ENCODE measurements at places on chromosomes 3 and 15. TPM values are rescaled to one million over a fixed set of nuclear protein-coding genes. Genes with fewer than 3 reads are reported as not detected.

ZNF662 gene
- 0.21 TPM for total RNA-seq

- no peak for DNase-seq
These were observed 26.5 kb downstream of the TM4SF18 start for GRCh38 chr3:149306751-149307434.

DNA sequence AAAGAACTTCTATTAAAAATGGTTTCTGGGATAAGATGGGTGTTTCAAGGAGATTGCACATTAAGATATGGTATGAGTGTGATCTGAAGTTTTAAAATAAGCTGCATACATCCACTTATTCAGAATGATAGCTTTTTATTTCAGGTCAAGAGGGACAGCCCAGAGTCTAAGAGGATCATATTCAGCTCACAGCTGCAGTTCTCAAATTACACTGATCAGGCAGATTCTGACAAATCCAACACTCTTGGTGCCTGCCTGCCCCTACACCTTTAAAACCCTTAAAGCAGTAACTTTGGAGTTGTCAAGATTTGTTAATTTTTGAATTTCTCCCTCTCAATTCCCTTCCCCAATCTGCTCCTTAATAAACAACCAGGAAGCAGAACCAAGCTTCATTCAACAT is 9.1 kb upstream of the TMEM87A start:
- no peak for DNase-seq

DNA sequence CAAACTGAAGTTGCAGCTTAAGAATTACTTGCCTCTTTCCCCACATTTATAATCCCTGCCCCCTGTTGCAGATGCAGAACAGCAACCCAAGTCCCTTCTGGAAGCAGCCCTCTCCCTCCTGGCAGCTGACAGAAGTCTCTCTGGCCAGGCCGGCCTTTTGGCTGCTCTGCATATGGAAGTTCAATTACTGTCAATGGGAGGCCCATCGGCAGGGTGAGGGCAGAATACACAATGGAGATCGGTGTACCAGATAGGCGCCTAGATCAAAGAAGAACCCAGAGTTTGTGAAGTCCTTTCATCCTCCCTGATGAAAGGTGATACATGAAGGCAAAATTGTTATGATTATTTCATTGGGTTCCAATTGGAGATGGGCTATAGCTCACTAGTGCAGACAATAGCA is 327.9 kb upstream of the CTNNB1 start:
- no peak for DNase-seq

SLC15A2 gene
- total RNA-seq: 3.5 TPM

- DNase-seq: no peak
These were observed 227.2 kb upstream of the GPR149 start for GRCh38 chr3:154657218-154657617.

LRRC2 gene
- total RNA-seq: not detected

- DNase-seq: no peak
These were observed 52.5 kb upstream of the RPL32 start for GRCh38 chr3:12893852-12894251.

CFAP92 gene
- 0.37 TPM for total RNA-seq

NCBP2 gene
- 83.9 TPM for total RNA-seq

FOXL2 gene
- total RNA-seq: not detected

DNA sequence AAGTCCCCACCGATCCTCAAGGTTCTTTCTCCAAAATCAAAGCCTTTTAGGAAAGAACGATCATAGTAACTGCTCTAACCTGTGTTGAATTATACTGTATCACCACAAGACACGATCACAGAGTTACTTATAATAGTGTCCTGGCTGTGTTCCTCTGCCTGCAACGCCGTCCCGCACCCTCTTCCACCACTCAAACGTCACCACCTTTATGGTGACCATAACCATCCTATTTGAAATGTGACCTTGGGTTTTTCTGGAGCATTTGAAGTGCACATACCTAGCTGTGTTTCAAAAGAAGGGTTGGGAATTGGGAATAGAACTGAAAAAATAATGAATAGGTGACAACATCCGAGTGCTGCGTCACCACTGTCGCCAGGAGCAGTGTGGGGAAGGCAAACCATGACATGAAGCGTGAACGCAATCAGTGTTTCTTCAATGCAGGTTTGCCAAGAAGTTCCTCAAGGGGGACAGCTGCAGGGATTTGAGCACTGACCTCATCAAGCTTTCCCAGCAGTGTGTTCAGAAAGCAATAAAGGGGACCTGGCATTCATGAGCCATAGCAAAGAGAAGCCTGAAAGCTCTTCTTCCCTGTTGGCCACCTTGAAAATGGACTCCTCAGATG is 769 bp upstream of the SELENOS start:
- DNase-seq: no peak

DNA sequence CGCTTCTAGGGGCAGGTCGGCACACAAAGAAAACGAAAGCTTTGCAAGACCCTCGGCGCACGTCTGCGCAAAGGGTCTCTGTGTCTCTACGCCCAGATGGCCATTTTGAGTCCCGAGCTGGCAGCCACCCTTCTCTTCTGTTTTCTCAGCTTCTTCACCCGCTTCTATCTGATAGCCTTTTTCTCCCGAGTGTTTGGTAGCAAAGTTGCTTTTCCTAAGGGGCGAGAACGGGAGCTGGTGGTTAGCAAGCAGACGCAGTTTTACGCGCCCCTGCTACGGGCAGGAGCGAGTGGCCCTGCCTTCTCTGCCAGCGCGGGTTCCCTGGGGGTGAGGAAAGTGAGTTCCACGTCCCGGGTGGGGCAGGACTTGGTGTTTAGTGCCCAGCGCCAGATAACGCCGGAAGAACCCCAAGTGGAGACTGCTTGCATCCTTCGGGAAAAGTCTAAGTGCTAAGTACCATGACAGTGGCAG is 2.9 kb upstream of the MKRN2 start:
- DNase-seq: no peak

GRCh38 chr15:70722266-70723121 is 40.9 kb downstream of the UACA start:
- no peak for DNase-seq

DNA sequence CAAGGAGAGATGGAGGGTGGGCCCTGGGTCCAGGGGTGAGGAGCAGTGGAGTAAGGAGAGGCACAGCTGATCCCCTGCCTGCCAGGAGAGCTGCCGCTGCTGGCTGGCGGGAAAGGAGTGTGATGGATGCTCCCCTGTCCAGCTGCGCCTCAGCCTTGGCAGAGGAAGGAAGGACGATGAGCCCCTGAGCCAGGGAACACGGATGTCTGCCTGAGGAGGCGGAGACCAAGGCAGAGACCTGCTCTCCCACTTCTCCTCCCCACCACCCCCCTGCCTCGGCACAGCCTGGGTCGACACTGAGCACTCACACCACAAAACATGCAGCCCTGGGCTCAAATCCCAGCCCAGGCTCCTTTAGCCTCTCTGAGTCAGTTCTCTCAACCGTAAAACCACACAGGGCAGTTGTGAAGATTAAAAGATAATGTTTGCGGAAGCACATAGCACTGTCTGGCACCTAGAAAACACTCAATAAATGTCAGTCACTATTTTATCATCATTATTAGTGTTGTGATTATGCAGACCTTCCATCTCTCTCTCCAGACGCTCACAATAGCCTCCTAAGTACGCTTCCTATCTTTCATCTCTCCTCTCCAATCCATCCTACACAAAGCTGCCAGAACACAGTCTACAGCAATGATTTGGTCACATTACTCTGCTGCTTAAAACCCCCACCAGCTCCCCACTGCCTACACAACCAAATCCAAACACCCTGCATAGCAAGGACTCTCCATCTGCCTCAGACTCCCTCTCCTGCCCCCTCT is 52.2 kb downstream of the SEMA5B start:
- no peak for DNase-seq

GLCE gene
- 2.5 TPM for total RNA-seq

DNA sequence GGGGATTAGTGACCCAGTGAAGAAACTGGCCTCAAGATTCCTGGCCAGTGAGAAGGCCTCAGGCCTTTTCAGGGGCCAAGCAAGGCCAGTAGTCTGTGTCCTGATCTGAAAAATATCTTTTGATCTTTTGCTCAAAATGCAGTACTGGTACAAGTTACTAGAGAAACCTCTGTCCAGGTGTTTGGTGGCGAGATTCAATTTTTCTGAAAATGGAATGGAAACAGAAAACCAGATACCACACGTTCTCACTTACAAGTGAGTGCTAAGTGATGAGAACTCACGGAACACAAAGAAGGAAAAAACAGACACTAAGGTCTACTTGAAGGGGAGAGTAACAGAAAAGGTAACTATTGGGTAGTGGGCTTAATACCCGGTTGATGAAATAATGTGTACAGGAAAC is 463.4 kb downstream of the ZIC1 start:
- no peak for DNase-seq

GRCh38 chr15:63088533-63089245 is 33.0 kb upstream of the LACTB start:
- no peak for DNase-seq

GASK1A gene
- not detected for total RNA-seq

- no peak for DNase-seq
These were observed 32.6 kb upstream of the SENP5 start for GRCh38 chr3:196835086-196835485.

GRCh38 chr15:73946046-73946721 is 19.9 kb downstream of the LOXL1 start:
- DNase-seq: no peak

Measured in activated T-helper 2 cell treated with anti-CD3 and anti-CD28 coated beads, Interferon-gamma antibody, Interleukin-2, Interleukin-4, amounts not matched to agents 10 μg/mL and 5 μg/mL and 100 μg/mL, durations not matched to agents 14 hours and 24 hours and 36 hours (primary cell).